ENCODE measurements at places on chromosomes 16 and 17. TPM values are rescaled to one million over a fixed set of nuclear protein-coding genes. Genes with fewer than 3 reads are reported as not detected.

The ITGA2B gene
- 3.1 TPM for total RNA-seq

The RSKR gene
- 7.2 TPM for total RNA-seq

The SPATA22 gene
- total RNA-seq, result not detected

The CIITA gene
- not detected for total RNA-seq
